MCF 10A (cell line): ENCODE measurements at places on chromosomes 11 and 22.

DNA sequence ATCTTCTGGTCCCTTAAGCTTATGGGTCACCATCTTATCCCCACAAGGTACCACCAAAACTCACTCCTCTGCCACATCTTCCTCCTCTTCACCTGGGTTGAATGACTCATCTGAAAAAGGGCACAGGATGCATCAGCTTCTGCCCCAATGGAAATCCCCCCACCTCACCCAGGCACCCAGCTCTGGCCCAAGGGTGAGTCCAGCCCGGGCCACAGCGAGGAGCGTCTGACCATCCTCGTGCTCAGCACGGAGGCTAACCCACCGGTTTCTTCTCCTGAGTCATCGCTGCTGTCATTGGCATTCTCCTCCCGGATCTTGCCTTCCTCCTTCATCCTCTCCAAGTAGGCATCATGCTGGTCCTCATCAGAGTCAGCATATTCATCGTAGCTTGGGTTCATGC lies 5.3 kb upstream of the TNKS1BP1 start:
- peaks cover 88% of the 10 kb centered on the region for H3K36me3 ChIP-seq
- H3K27ac ChIP-seq = no peak overlapping the region
- no peaks in the 10 kb centered on the region for H3K27me3 ChIP-seq

GRCh38 chr22:43925433-43926348 lies 2.1 kb downstream of the PNPLA3 start:
- DNase-seq = peak; percentile 85
- H3K27ac ChIP-seq = peak overlapping the region; percentile 90
- peaks cover 35% of the 10 kb centered on the region for H3K4me1 ChIP-seq
- peak overlapping the region; percentile 83 for H3K4me3 ChIP-seq
- H3K36me3 ChIP-seq = peaks cover 22% of the 10 kb centered on the region

DNA sequence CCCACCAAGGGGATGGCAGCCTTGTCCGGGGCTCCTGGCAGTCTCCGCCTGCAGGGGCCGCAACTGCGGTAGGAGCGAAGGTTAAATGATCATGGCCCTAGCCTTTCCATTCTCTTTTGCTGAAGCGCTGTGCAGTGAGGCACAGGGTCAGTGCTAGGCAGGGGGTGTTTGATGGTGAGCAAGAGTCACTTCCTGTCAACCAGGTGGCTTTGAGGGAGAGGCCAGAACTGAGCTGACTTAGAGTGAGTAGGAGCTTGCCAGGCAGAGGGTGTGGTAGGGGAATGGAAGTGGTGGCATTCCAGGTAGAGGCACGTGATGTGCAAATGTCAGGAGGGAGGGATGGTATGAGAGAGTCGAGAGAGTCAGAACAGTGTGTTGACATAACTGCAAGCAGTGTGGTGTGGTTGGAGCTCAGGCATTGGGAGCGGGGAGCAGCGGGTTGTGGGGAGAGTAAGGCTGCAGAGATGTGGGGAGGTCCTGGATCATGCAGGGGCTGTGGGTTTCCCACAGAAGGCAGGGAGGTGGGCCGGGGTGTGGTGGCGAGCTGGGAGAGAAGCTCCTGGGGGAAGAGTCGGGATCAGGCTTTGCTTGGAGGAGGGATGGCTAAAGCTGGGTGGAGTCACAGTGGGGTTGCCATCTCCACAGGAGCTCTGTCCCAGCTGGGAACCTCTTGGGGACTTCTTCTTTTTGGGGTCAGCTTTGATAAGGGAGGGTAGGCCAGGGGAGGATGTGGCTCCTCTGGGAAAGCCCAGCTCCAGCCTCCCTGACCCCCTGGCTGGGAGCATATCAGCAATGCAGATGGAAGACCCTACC lies 33.3 kb downstream of the AMPD3 start:
- H3K36me3 ChIP-seq = peaks cover 5% of the 10 kb centered on the region
- peaks cover 23% of the 10 kb centered on the region for H3K4me1 ChIP-seq
- H3K27me3 ChIP-seq = no peaks in the 10 kb centered on the region
- H3K4me3 ChIP-seq = peak overlapping the region; percentile 64
- peak; percentile 84 for DNase-seq

DNA sequence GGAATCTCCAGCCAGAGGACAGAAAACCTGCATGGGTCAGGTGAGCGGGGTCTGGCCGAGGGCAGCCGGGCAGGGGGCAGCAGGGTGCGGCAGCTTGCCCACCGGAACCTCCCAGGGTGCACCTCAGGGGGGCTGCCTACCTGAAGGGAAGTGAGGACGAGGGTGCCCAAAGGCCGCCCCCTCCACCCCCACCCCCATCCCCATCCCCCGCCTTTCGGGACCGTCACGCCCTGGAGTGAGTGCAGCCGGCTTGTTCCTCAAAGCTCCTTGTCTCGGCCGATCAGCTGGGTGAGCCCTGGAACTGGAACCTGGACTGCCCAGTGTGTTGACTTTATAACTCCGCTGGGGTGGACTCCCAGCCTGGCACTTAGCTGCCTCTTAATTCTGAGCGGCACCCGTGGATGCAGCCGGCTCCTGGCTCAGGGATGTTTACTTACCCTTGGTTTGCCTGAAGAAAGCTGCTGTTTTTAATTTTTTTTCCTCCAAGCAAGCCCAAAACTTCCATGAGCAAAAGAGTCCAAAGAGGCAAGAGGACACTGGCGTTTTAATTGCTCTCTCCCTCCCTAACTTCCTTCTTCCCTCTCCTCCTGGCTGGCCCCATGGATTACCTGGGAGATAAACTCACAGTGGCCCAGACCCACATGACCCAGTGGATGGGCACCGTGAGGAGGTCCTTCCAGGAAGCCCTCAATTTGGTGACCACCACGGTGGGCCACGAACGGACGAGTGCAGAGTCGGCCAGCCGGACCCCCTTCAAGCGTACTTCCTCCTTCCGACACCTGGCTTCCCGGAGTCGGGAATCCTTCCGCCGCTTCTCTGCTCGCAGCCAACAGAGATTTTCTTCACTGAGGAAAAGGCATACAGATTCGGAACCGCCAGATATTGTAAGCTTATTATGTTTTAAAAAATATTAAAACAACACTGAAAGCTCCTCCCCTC lies 87.8 kb upstream of the CRYBB3 start:
- no peak for DNase-seq
- peak overlapping the region; percentile 74 for H3K4me3 ChIP-seq
- peaks cover 29% of the 10 kb centered on the region for H3K4me1 ChIP-seq
- H3K27me3 ChIP-seq = no peaks in the 10 kb centered on the region

DNA sequence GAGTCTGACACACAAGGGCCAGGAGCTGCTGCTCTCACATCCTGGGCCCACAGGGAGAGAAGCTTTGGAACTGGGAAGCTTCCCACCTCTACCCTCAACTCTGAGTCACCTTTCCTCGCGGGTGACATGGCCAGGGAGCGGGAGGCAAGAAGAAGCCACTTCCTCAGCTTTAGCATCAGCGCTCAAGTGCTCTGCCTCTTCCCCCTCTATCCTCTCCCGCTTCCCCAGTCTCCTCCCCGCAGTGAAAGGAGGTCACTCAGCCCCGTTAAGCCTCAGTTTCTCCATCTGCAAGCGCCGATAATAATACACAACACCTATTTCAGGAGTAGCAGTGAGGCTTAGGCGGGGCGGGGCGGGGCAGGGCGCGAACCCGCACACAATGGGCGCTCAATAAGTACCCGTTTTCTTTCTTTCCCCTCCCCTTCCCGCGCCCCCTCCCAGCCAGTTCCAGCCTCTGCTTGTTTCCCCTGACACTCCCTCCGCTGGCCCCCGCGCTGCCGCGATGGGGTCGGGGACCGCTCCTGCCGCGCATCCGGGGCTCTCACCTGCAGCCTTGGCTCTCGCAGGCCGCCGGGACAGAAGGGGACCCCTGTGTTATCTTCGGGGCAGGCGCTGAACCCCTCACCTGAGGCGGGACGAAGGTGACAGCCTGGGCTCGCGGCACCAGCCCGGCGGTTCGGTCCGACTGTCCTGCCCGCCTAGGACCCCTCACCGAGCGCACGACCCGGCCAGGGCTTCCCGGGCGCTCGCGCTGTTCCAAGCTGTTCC lies 892 bp downstream of the GDPD5 start:
- no peaks in the 10 kb centered on the region for H3K36me3 ChIP-seq
- no peaks in the 10 kb centered on the region for H3K27me3 ChIP-seq
- H3K4me3 ChIP-seq = peak overlapping the region; percentile 71
- H3K4me1 ChIP-seq = no peaks in the 10 kb centered on the region
- no peak for DNase-seq
- no peak overlapping the region for H3K27ac ChIP-seq

GRCh38 chr22:31229402-31230079 lies 17.4 kb downstream of the LIMK2 start:
- DNase-seq = no peak
- peaks cover 8% of the 10 kb centered on the region for H3K4me1 ChIP-seq
- peaks cover 20% of the 10 kb centered on the region for H3K36me3 ChIP-seq
- H3K27ac ChIP-seq = peak overlapping the region; percentile 63
